ENCODE measurements at places on chromosomes 3 and 15. TPM values are rescaled to one million over a fixed set of nuclear protein-coding genes. Genes with fewer than 3 reads are reported as not detected.

RHOV gene
- total RNA-seq = 1.4 TPM

PIGZ gene
- total RNA-seq = 3.2 TPM

RASGRF1 gene
- total RNA-seq = 2.1 TPM

TMOD3 gene
- 46.5 TPM for total RNA-seq

CKMT1B gene
- not detected for total RNA-seq

PRICKLE2 gene
- 6.9 TPM for total RNA-seq

SCN11A gene
- not detected for total RNA-seq

FILIP1L gene
- 29.0 TPM for total RNA-seq

All from A172 (cell line).